ENCODE measurements at places on chromosomes 6 and 20. TPM values are rescaled to one million over a fixed set of nuclear protein-coding genes. Genes with fewer than 3 reads are reported as not detected.
A peak's percentile ranks its signal among the peaks of the same experiment; 100 is the strongest.

NFYA gene
- total RNA-seq: 19.0 TPM

C20orf144 gene
- not detected for total RNA-seq

PRPH2 gene
- 0.72 TPM for total RNA-seq

BPI gene
- total RNA-seq: 0.19 TPM

FGD2 gene
- total RNA-seq: 6.9 TPM

PRRT1 gene
- total RNA-seq: 0.96 TPM

DNA sequence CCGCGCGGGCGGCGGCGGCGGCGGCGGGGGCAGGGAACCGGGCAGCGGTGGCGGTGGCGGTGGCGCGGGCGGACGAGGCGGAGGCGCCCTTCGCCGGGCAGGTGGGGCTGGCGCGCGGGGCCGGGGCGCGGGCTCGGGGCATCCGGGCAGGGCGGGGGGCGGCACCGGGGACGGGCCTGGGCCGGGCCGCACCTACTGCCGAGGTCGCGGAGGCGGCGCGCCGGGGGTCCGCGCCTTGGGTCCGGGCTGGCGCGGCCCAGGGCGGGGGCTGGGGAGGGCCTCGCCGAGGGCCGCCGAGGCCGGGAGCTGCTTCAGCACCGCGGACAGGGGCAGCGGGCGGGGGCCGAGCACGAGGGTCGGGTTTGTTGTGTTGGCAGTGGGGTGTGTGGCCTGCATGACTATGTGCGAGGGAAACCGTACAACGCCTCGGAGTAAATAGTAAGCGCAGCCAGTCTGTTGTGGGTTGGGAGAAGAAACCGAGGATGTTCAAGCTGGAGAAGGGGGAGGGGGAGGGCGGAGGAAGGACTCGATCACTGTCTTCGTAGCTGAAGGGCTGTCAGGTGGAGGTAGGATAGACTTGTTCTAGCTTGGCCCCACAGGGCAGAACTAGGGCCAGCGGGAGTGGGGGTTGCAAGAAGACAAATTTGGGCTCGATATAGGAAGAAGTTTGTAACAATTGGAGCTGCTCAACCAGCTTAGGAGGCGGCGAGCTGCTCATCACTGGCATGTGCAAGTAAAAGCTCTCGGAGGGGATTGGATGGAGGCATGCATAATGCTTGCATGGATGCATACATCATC lies 593 bp downstream of the MMP24 start:
- peak; percentile 29 for DNase-seq

DNA sequence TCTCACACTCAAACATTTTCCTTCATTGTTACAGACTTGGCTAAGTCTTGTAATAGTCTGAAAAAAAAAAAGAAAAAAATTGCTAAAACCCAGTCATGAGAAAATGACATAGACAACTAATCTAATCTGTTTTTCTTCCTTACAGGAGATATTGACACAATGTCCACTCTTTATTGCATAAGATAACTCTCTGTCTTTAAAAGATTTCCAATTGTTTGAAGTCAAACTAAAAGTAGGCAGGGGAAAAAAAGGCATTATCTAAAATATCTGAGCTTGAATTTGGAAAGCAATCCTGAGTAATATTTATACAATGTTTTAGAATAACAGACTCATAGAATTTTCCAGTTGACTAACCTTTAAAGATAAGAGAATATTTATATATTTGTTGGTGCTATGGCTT lies 233.0 kb upstream of the CEP162 start:
- no peak for DNase-seq

- no peak for DNase-seq
Observed at GRCh38 chr20:32972181-32973076, 31.8 kb downstream of the SUN5 start.

- no peak for DNase-seq
Observed at GRCh38 chr20:46014517-46015396, 6.0 kb downstream of the MMP9 start.

GRCh38 chr6:38413102-38413800 lies 226.5 kb downstream of the BTBD9 start:
- DNase-seq: no peak

GRCh38 chr6:7669742-7670141 lies 56.2 kb upstream of the BMP6 start:
- no peak for DNase-seq

DNA sequence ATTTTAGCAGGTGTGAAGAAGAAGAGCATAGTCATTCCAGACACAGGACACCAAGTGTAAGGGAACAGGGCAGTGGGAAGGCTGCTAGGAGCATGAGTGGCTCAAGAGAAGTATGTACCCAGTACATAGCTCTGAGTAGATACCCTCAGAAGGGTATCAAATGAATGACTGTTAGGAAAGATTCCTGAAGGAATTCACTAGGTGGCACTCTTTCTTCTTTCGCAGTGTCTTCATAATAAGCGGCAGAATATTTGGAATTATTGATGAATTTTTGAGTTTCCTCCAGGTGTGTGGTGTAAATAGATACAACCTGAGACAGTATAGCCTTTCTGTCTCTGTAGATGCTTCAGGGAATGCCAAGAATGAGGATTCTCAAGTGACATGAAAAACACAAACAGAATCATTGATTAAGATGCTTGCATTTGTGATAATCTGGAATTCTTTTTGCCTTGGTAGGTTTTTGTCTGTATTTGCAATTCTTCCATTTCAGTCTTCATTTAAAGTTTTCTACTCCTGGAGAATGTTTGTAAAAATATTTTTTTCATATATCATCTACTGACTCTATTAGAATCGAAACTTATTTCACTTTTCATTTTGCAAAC lies 264.3 kb upstream of the RIMS1 start:
- no peak for DNase-seq

DNA sequence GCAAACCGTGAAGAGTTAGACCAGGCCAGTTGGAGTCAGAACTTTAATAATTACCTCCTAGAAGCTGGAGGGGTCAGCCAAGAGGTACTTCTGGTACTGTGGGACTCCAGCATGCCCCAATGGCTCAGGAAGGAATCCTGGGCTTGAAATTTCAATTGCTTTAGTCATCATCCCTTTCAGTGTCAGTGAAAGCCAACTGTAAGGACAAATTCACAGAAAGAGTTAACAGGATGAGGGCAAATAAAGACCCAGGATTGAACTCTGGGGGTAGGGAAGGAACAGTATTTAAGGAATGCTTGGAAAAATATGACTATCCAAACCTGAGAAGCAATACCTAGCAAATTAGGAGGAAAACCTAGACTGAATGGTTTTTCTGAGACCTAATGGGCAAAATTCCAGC lies 735.1 kb upstream of the MARCKS start:
- no peak for DNase-seq

- DNase-seq: no peak
Observed at GRCh38 chr20:4152696-4153235, 137.4 kb upstream of the RNF24 start.

DNA sequence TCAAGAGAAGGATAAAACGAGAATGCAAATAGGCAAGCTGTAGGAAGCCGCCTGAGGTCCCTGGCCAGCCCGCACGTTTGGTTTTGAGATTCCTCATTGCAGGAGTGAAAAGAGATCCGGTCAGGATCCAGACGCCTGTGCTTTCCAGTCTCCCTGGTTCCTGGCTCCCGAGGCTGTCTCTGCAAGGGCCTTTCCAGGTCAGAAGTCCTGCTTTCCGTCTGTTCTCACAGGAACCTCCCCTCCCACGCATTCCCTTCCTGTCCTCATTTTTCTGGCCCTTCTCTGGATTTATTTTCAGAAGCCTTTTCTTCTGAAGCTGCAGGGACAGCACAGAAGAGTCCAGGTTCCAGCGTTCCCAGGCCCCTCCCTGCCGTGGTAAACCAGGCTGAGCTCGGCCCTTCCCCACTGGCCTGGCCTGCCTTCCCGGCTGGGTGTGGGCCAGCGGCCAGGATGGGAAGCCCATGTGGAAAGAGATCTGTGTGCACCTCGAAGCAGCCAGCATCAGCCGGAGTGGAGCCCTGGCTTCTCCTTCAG lies 54.0 kb downstream of the TMEM242 start:
- DNase-seq: peak; percentile 61

DNA sequence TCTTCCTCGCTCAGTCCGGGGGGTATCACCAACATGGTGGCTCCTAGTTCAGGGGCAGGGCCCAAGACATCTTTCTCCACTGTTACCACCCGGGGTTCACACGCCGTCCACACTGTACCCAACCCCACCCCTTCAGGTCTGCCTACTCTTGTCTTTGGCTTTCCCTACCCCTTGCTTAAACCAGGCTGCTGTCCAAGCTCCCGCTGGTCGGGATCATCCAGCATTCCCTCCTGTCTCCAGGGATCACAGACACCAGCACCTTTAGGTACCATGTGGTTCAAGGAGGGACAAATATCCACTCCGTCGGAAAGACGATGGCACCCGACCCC lies 395 bp downstream of the NELFE start:
- no peak for DNase-seq

DNA sequence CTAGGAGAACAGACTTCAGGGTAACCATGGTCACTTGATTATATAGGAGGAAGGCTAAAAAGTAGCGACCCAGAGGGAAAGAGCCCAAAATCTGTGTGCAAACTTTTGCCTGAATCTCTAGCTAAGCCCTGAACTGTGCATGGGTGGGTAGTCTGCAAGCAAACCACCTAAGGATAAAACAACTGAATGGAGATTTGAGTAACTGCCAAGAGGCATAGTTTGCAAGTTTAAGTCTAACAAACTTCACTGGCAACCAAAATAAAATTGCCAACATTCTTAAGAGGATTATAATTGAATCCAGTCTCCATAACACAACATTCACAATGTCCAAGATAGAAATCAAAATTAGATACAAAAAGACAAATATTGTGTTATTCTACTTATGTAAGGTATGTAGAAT lies 192.0 kb upstream of the PLN start:
- DNase-seq: no peak

- no peak for DNase-seq
Observed at GRCh38 chr6:158266131-158266530, 46.1 kb upstream of the TULP4 start.

DNA sequence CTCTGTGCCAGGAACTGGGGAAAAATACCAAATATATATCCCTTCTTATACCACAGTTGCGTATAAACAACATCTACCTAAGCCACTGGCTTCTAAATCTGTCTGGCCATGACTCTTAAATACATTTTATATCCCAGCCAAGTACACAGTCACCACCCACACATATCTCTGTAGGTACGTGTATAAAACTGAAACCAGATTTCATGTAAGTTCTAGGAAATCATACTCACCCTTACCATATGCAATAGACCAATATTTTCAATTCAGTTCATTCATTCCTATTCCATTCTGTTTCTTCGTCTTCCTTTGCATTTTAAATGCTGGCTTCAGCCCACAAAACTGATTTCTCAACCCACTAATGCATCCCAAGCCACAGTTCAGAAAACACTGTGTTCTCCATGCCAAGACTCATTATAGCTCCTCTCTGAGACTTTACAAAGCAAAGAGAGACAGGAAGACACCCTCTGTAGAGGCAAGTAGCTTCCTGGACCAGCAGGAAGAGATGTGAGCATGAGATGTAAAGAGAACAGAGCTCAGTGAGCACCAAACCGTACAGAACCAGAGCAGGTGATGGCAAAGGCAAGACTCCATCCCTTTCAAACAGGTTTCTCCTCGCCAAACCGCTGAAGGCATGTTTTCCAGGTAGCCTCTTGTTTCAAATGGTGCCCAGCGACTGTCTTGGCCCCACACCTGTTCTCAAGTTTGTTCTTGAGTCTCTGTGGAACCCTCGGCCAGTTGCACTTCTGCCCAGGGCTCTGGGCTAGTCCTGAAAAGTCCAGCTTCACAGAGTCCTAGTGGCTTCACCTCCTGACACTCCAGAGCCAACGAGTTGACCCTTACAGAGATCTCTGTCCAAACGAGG lies 18.7 kb downstream of the FAM50B start:
- DNase-seq: no peak

DNA sequence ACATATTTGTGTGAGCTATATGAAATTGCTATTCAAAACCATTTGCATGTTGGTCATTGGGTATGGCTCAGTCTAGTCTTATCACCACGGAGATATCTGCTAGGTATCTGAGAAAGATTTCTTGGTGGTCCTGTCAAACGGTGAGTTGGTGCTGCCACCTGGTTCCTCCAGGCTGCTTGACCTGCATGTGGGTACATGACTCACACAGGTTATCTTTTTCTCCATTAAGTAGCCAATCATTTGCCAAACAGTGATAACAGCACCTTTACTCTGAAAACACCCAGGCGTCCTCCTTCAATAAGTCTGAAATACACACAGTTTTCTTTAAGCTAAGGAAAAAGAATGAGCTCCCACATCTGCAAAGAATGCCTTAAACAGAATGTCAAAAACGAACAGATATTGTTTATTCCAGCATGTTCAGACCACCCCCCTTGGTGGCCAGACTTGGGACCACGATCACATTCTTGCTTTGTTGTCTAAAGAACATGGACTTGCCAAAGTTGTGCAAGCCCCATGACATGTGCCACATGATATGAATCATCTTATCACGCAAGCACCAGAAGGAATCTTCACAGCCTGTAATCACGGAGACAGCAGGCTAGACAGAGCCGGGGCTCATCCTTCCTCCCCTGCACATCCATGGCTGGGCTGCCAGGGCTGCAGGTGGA lies 200.7 kb upstream of the THBS2 start:
- no peak for DNase-seq

DNA sequence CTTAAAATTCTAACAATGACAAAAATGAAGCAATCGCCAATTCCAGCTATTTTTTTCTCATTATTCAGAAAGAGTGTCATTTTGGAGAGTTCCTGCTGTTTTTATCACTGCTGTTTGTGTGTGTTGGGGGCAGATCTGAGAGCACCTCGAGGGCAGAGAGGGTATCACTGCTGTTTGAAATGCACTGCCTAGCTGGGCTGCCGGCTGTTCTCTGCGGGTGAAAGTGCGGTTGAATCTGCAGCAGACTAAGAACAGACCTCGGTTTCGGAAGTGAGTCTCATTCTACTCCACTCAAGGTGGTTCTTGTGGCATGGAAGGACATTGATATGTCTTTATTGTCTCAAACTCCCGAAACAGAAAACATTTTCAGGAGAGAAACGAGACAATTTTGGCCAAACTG lies 18.3 kb downstream of the INSM1 start:
- DNase-seq: no peak

- peak; percentile 74 for DNase-seq
Observed at GRCh38 chr6:109978174-109979032, at the start of gene GPR6. TSS of gene GPR6 (plus strand) at chr6:109978311. CDS start at chr6:109979113, 802 bp downstream.
